Esophagus squamous epithelium (tissue), 5 donors: ENCODE measurements at places on chromosomes 5 and 9. TPM values are rescaled to one million over a fixed set of nuclear protein-coding genes. Genes with fewer than 3 reads are reported as not detected.

- H3K27me3 ChIP-seq: no peaks in the 10 kb centered on the region
- peaks cover 11% of the 10 kb centered on the region for H3K4me1 ChIP-seq
- no peak overlapping the region for H3K27ac ChIP-seq
- no peaks in the 10 kb centered on the region for H3K36me3 ChIP-seq
Observed at GRCh38 chr5:125894383-125894782, 528.8 kb upstream of the GRAMD2B start.

GRCh38 chr5:132205385-132206125, 22.1 kb downstream of the P4HA2 start:
- H3K4me1 ChIP-seq: peaks cover 3% of the 10 kb centered on the region
- no peak for DNase-seq

GRCh38 chr5:149664083-149664482, 66.0 kb upstream of the PPARGC1B start:
- DNase-seq: no peak
- H3K4me1 ChIP-seq: no peaks in the 10 kb centered on the region
- no peaks in the 10 kb centered on the region for H3K36me3 ChIP-seq
- no peaks in the 10 kb centered on the region for H3K27me3 ChIP-seq
- H3K27ac ChIP-seq: no peak overlapping the region

GRCh38 chr5:56594792-56595191, 220.6 kb upstream of the MAP3K1 start:
- no peaks in the 10 kb centered on the region for H3K36me3 ChIP-seq
- H3K27ac ChIP-seq: no peak overlapping the region
- no peaks in the 10 kb centered on the region for H3K4me1 ChIP-seq
- no peaks in the 10 kb centered on the region for H3K27me3 ChIP-seq
- no peak overlapping the region for H3K4me3 ChIP-seq

- H3K4me3 ChIP-seq: no peak overlapping the region
- no peak for DNase-seq
- H3K27ac ChIP-seq: no peak overlapping the region
- no peaks in the 10 kb centered on the region for H3K27me3 ChIP-seq
- H3K36me3 ChIP-seq: no peaks in the 10 kb centered on the region
- H3K4me1 ChIP-seq: peaks cover 11% of the 10 kb centered on the region
Observed at GRCh38 chr5:15510092-15510491, 10.1 kb downstream of the FBXL7 start.

GRCh38 chr9:68970151-68970550, 43.8 kb downstream of the PRKACG start:
- H3K4me3 ChIP-seq: no peak overlapping the region
- no peak overlapping the region for H3K27ac ChIP-seq
- H3K27me3 ChIP-seq: no peaks in the 10 kb centered on the region

- H3K27me3 ChIP-seq: no peaks in the 10 kb centered on the region
- H3K4me1 ChIP-seq: no peaks in the 10 kb centered on the region
- H3K27ac ChIP-seq: no peak overlapping the region
Observed at GRCh38 chr9:15277400-15278090, 29.5 kb downstream of the TTC39B start.

- DNase-seq: no peak
- no peaks in the 10 kb centered on the region for H3K27me3 ChIP-seq
- H3K4me1 ChIP-seq: peaks cover 10% of the 10 kb centered on the region
Observed at GRCh38 chr5:126514131-126514557, 80.9 kb downstream of the ALDH7A1 start.

DNA sequence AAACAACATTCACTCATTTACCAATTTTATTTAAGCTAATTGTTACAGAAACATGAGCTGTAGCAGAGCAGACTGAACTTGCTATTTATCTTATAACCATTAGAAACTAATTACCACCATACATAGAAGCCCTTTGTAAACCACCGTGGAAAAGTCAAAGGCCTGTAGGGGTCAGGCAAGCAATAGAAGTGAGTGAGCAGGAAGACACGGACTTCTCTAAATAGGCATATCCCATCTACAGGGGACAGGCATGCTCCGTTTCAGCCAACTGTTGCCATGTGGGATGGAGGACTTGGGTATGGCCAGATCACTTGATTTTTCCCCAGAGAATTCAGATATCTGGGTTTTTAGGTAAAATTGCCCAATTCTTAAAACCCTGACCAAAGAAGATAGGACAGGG, 44.8 kb downstream of the PRRC1 start:
- no peak overlapping the region for H3K4me3 ChIP-seq
- DNase-seq: no peak
- H3K27me3 ChIP-seq: no peaks in the 10 kb centered on the region
- H3K36me3 ChIP-seq: no peaks in the 10 kb centered on the region
- H3K4me1 ChIP-seq: no peaks in the 10 kb centered on the region

DNA sequence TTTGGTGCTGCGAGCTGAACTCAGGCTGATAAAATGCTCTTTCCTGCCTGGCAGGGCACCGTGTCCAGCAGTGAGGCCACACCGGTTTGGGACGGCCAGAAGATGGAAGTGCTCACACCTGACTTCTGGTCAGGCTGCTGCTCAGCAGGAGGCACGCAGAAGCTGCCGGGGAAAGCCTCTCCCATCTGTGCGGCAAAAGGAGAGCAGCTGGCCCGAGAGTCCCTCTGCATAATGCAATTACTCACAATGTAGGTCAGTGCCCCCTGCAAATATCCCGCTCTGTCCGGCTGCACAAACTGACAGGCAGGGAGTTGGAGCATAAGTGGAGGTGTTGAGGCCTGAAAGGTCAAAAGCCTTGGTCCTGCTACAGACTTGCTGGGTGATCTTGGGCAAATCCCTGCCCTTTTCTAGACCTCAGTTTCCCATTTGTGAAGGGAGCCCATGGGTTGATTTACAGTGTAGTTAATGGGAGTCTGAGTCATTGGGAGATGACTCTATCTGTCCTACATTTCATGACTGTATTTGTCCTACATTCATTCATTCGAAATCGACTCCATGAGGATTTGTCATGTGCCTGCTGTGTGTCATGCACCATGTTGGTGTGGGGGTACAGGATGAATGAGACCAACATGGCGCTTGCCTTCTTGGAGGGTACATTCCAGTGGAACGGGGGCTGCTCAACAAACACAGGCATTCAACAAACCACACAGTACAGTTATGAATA, 61.8 kb upstream of the TBC1D2 start:
- no peak overlapping the region for H3K27ac ChIP-seq
- no peaks in the 10 kb centered on the region for H3K4me1 ChIP-seq
- no peaks in the 10 kb centered on the region for H3K27me3 ChIP-seq
- no peaks in the 10 kb centered on the region for H3K36me3 ChIP-seq
- no peak for DNase-seq

GRCh38 chr9:125551781-125552180, 155.2 kb downstream of the MAPKAP1 start:
- no peak for DNase-seq
- H3K27ac ChIP-seq: no peak overlapping the region
- no peaks in the 10 kb centered on the region for H3K27me3 ChIP-seq
- H3K4me3 ChIP-seq: no peak overlapping the region
- H3K4me1 ChIP-seq: peaks cover 62% of the 10 kb centered on the region
- no peaks in the 10 kb centered on the region for H3K36me3 ChIP-seq

GRCh38 chr5:82119889-82120288, 148.1 kb downstream of the ATG10 start:
- DNase-seq: no peak
- no peaks in the 10 kb centered on the region for H3K27me3 ChIP-seq
- H3K27ac ChIP-seq: no peak overlapping the region
- no peak overlapping the region for H3K4me3 ChIP-seq
- H3K36me3 ChIP-seq: no peaks in the 10 kb centered on the region

DNA sequence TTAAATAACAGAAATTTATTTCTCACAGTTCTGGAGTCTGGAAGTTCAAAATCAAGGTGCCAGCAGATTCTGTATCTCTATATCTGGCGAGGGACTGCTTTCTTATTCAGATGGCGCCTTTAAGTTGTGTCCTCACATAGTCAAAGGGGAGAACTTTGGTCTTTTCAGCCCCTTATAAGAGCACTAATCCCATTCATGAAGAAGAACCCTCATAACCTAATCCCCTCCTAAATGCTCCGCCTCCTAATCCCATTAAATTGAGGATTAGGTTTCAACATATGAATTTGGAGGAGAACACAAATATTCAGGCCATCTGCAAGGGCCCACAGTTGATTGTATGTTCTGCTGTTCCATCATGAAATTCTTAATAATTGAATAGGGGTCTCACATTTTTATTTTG, 10.8 kb upstream of the CCDC152 start:
- DNase-seq: no peak
- no peaks in the 10 kb centered on the region for H3K4me1 ChIP-seq
- no peaks in the 10 kb centered on the region for H3K36me3 ChIP-seq
- no peak overlapping the region for H3K4me3 ChIP-seq
- no peak overlapping the region for H3K27ac ChIP-seq

GRCh38 chr9:127664324-127664677, 42.5 kb upstream of the CFAP157 start:
- no peak overlapping the region for H3K4me3 ChIP-seq
- no peaks in the 10 kb centered on the region for H3K4me1 ChIP-seq
- DNase-seq: no peak
- H3K27ac ChIP-seq: no peak overlapping the region

GRCh38 chr5:136120529-136120928, 12.1 kb upstream of the SMAD5 start:
- no peak overlapping the region for H3K4me3 ChIP-seq
- no peak overlapping the region for H3K27ac ChIP-seq
- peaks cover 3% of the 10 kb centered on the region for H3K27me3 ChIP-seq
- no peak for DNase-seq
- no peaks in the 10 kb centered on the region for H3K36me3 ChIP-seq

DNA sequence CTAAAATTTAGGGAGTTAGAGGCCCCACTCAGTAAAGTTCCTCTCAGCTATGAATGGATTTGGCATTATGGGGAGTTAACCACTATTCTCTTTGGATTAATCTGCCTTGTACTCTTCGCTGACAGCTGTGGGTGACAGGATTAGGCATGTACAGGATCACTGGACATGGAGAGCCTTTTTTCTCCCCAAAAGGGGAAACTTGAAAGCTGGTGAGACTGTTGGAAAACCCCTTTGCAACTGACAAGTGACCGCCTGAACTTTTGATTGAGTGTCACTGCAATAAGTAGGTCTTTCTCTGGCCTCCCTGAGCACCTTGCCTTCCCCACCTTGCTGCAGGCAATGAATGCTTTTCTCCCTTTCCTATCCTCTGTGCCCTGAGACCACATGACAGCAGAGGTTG, 68.3 kb downstream of the ERP44 start:
- no peak overlapping the region for H3K4me3 ChIP-seq
- H3K36me3 ChIP-seq: no peaks in the 10 kb centered on the region
- H3K27ac ChIP-seq: no peak overlapping the region
- H3K27me3 ChIP-seq: no peaks in the 10 kb centered on the region

DNA sequence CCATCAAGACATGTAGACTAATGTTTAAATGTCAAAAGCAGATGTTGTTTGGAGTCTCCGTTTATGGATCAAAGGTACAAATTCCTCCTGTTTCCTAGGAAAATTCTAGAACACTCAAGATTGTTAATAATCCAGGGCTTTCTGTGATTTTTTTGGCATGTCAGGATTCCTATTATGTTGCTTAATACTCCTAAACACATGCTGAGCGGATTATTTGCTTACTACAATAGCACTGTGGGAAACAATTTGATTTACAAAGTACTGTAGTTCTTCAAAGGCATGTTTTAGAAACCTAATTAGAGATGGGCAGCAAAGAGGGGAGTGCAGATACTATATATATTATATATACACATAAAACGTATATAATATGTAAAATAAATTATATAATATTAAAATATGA, 19.0 kb upstream of the SCAMP1 start:
- no peak overlapping the region for H3K27ac ChIP-seq
- H3K4me3 ChIP-seq: no peak overlapping the region
- DNase-seq: no peak
- H3K4me1 ChIP-seq: no peaks in the 10 kb centered on the region
- H3K36me3 ChIP-seq: no peaks in the 10 kb centered on the region

GRCh38 chr9:117752894-117753293, 48.7 kb downstream of the TLR4 start:
- H3K36me3 ChIP-seq: no peaks in the 10 kb centered on the region
- no peak overlapping the region for H3K27ac ChIP-seq
- H3K27me3 ChIP-seq: no peaks in the 10 kb centered on the region
- DNase-seq: no peak

DNA sequence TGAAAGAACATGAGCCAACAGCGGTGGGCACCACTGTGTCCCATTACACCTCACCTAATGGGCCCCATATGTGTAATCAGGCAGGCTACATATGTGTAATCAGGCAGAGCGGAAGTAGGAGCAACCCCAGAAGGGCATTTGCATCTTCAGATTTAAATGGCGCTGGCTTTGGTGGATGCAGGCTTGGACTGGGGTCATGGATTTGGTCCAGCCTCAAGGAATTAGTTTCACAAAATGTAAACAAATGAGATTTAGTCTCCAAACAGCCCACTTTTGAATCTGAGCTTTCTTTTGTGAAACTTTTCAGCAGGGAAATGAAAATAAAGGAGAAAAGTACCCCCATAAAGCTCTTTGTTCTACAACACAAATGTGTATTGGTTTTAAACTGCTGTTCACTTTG, 161.3 kb downstream of the LPAR1 start:
- H3K4me3 ChIP-seq: no peak overlapping the region
- H3K36me3 ChIP-seq: no peaks in the 10 kb centered on the region
- H3K27ac ChIP-seq: no peak overlapping the region
- H3K4me1 ChIP-seq: no peaks in the 10 kb centered on the region
- no peaks in the 10 kb centered on the region for H3K27me3 ChIP-seq
- DNase-seq: no peak

- peaks cover 9% of the 10 kb centered on the region for H3K27me3 ChIP-seq
- no peaks in the 10 kb centered on the region for H3K36me3 ChIP-seq
- DNase-seq: no peak
- no peaks in the 10 kb centered on the region for H3K4me1 ChIP-seq
Observed at GRCh38 chr9:114987116-114987515, 56.7 kb upstream of the TNFSF8 start.

- DNase-seq: no peak
- H3K27ac ChIP-seq: no peak overlapping the region
- H3K4me1 ChIP-seq: peaks cover 26% of the 10 kb centered on the region
- H3K4me3 ChIP-seq: no peak overlapping the region
- no peaks in the 10 kb centered on the region for H3K27me3 ChIP-seq
- H3K36me3 ChIP-seq: no peaks in the 10 kb centered on the region
Observed at GRCh38 chr5:78905084-78905938, 79.8 kb downstream of the ARSB start.

GRCh38 chr9:91562416-91562815, 138.8 kb upstream of the NFIL3 start:
- DNase-seq: no peak
- H3K27ac ChIP-seq: no peak overlapping the region
- H3K36me3 ChIP-seq: no peaks in the 10 kb centered on the region
- no peaks in the 10 kb centered on the region for H3K4me1 ChIP-seq
- peaks cover 74% of the 10 kb centered on the region for H3K27me3 ChIP-seq
- no peak overlapping the region for H3K4me3 ChIP-seq

SLC1A3 gene
- 17.1 TPM for total RNA-seq

MYORG gene
- total RNA-seq: 5.5 TPM

NR6A1 gene
- 3.1 TPM for total RNA-seq

MYOT gene
- 0.92 TPM for total RNA-seq

FOXD1 gene
- 3.5 TPM for total RNA-seq

BTNL3 gene
- total RNA-seq: not detected

HNRNPH1 gene
- 227 TPM for total RNA-seq

MARCHF3 gene
- 2.9 TPM for total RNA-seq
